ENCODE measurements at places on chromosomes 16 and 17. TPM values are rescaled to one million over a fixed set of nuclear protein-coding genes. Genes with fewer than 3 reads are reported as not detected.

The SMPD3 gene
- 69.0 TPM for total RNA-seq

The CACNG1 gene
- total RNA-seq: 0.23 TPM

The MEFV gene
- total RNA-seq: 0.46 TPM

The SLC26A11 gene
- total RNA-seq: 30.7 TPM
